ENCODE measurements at places on chromosomes 3 and 15. TPM values are rescaled to one million over a fixed set of nuclear protein-coding genes. Genes with fewer than 3 reads are reported as not detected.
A peak's percentile ranks its signal among the peaks of the same experiment; 100 is the strongest.

TLNRD1 gene
- 15.9 TPM for polyA plus RNA-seq

TMEM207 gene
- 0.17 TPM for polyA plus RNA-seq

CCDC66 gene
- polyA plus RNA-seq, result 62.6 TPM

SLC12A1 gene
- 0.66 TPM for polyA plus RNA-seq

MST1 gene
- 40.5 TPM for polyA plus RNA-seq

GRCh38 chr3:52986938-52987337 is 58.9 kb downstream of the SFMBT1 start:
- no peak for DNase-seq

- DNase-seq, result no peak
Measured at GRCh38 chr3:65577843-65578430, 460.8 kb downstream of the MAGI1 start.

GRCh38 chr3:130711565-130712324 is 34.9 kb downstream of the PIK3R4 start:
- no peak for DNase-seq

GRCh38 chr3:4581920-4582611 is 88.9 kb downstream of the ITPR1 start:
- DNase-seq, result no peak

- DNase-seq, result no peak
Measured at GRCh38 chr15:73744293-73744692, 8.9 kb downstream of the INSYN1 start.

GRCh38 chr15:80326270-80326669 is 74.3 kb upstream of the CTXND1 start:
- DNase-seq, result no peak

- DNase-seq, result no peak
Measured at GRCh38 chr15:62945760-62946159, 96.8 kb upstream of the TPM1 start.

GRCh38 chr15:58139276-58139988 is 1.3 kb downstream of the AQP9 start:
- DNase-seq, result no peak

DNA sequence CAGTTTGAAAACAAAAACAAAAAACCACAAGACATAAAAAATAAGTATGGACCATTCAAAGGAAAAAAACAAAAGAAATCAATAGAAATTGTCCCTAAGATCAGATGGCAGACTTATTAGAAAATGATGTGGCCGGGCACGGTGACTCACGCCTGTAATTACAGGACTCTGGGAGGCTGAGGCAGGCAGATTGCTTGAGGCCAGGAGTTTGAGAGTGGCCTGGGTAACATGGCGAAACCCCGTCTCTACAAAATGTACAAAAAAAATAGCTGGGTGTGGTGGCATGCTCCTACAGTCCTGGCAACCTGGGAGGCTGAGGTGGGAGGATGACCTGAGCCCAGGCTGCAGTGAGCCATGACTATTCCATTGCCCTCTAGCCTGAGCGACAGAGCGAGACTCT is 16.6 kb downstream of the SPCS1 start:
- no peak for DNase-seq

- no peak for DNase-seq
Measured at GRCh38 chr3:70519913-70520659, 207.6 kb upstream of the MDFIC2 start.

GRCh38 chr15:77904436-77904821 is 173.1 kb downstream of the TBC1D2B start:
- DNase-seq, result no peak

GRCh38 chr3:73510784-73511183 is 114.0 kb downstream of the PDZRN3 start:
- no peak for DNase-seq

GRCh38 chr3:169662843-169663160 is 710 bp downstream of the MECOM start:
- DNase-seq, result no peak

DNA sequence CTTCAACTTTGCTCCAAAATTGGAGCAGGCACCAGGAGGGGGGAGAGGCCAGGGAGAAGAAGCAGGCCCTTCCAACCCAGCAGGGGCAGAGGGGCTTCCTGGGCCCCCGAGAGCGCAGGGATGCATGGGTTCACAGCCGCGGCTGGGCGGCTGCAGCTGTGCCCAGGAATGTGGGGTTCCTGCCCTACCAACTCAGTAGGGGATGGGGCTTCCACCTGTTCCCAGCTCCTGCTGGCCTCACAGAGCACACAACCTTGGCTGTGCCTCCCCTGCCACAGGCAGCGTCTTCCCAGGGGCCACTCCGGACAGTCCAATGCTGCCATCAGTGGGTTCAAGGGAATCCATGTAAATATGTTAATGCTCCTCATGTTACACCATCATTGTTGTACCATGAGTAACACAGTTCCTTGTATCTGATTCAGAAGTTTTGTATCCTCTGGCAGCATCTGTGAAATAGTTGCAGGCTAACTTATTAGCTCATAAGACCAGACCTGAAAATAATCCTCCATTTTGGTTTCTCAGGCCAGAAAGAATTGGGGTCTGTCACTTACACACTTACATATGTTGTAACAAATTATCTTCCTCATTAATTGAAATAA is 12.1 kb upstream of the SIAH2 start:
- DNase-seq, result no peak

- peak; percentile 77 for DNase-seq
Measured at GRCh38 chr3:194133661-194134230, 2.2 kb upstream of the HES1 start.

DNA sequence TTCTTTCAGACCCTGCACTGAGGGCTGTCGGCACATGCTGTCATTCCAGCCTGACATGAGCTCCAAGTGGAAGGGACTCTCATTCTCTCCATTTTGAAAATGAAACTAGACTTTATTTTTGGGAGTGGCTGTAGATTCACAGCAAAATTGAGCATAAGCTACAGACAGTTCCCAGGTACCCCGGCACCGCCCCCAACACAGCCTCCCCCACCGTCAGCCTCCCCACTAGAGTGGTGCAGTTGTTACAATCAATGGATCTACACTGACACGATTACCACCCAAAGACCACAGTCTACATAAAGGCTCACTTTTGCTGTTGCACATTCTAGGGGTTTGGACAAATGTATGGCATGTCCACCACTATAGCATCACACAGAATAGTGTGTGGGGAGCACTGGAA is 29.5 kb upstream of the FGD5 start:
- no peak for DNase-seq

DNA sequence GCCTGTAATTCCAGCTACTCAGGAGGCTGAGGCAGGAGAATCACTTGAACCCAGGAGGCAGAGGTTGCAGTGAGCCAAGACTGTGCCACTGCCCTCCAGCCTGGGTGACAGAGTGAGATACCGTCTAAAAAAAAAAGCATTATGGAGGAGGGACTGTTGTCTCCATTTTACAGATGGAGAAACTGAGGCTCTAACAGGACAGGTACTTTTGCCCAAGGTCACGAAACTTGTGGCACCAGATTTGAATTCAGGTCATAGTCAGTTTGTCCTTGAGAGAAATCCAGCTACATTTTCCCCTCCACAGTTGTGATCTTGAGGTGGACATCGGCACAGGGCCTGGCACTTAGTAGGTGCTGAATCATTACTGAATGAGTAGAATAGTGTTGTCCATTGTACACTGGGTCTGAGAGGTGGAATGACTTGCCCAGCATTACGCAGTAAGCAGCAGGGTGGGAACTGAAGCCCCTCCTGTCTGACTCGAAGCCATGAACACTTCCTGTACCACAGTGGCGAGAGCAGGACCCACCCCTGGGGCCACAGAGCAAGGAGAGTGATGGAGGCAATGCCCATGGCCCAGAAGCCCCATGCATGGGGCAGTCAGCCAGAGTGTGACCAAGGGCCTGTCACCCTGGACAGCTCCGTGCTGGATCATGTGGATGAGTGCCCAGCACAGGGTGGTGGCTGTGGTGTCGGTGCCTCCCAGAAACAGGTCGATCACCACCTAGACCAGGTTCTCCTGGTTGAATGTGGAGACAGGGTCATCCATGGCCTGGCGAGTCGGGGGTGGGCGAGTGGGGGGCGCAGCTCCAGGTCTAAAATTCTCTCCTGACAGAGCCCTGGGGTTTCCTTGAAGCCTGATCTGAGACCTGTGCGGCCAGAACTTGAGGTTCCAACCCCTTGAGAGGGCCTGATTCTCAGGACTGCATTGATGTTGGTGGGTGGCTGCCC is 20.4 kb upstream of the PARL start:
- no peak for DNase-seq

DNA sequence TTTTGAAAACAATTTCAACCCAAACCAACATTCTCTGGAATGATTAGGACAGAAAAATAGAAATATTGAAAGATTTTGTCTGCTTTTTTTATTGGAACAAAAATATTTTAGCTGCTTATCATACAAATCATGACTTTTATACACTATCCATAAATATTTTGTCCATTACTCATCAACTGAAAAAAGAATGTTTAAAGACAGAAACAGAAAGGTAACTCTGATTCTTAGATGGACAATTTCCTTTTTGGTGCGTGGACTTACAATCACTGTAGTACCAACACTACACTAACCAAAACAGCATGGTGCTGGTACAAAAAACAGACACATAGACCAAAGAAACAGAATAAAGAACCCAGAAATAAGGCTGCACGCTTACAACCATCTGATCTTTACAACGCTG is 582.8 kb upstream of the CCDC54 start:
- no peak for DNase-seq
